ENCODE measurements at places on chromosomes 4 and X. TPM values are rescaled to one million over a fixed set of nuclear protein-coding genes. Genes with fewer than 3 reads are reported as not detected.

GRCh38 chrX:101803451-101803850, 128.4 kb downstream of the ZMAT1 start:
- no peak for DNase-seq

- peak; percentile 43 for DNase-seq
These were observed 1.5 kb upstream of the BCOR start for GRCh38 chrX:40099055-40099958.

DNA sequence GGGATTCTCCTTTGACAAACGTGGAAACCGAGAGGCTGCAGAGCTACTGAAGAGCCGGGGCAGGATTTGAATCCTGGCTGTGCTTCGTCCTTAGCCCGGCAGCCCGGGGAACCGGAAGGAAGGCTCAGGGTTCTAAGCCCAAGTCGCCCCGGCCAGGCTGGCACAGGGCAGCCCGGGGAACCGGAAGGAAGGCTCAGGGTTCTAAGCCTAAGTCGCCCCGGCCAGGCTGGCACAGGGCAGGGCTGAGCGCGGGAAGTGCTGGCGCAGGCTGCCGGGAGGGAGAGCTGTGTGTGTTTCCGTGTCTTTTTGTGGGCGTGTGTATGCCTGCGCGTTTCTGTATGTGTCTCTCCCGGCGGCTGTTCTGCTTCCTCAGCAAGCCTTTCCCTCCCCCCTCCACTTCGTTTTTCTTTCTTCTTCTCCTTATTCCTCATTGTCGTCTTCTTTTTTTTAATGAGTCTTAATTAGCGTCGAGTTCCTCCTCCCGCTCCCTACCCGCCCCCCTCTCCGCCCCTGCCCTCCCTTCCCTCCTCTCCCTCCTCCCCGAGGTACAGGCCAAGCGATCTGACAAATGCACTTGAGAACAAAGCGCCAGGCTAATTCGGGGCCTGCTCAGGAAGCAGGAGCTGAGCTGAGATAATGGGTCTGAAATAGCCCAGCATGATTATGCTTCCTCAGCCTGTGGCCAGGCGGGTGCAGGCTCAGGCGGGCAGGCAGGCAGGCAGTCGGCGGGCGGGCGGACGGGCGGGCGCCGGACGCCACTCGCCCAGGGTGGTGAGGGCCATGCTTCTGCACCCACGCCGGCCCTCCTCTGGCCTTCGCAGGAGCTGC, 65.9 kb downstream of the EFNB1 start:
- no peak for DNase-seq

- no peak for DNase-seq
These were observed 90.9 kb downstream of the NAT8L start for GRCh38 chr4:2150076-2150475.

GRCh38 chr4:176569301-176569700, 223.4 kb downstream of the VEGFC start:
- DNase-seq: no peak

- DNase-seq: no peak
These were observed 8.9 kb upstream of the GSX2 start for GRCh38 chr4:54090804-54091623.

DNA sequence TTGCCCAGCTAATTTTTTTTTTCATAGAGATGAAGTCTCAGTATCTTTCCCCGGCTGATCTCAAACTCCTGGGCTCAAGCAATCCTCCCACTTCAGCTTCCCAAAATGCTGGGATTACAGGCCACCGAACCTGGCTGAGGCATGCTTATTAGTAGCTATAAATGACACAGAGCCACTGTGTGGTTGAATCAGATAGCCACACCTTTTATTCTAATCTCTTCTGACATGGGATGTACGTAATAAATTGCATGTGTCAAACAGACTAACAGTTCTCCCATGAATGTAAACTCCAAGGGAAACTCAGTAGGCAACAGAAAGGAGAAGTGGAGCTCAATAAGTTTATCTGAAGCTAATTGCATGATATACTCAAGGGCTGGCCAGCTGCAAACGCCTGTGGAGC, 139.8 kb upstream of the VCX3A start:
- DNase-seq: no peak

- no peak for DNase-seq
These were observed 156.8 kb downstream of the TEX13A start for GRCh38 chrX:105063743-105064142.

DNA sequence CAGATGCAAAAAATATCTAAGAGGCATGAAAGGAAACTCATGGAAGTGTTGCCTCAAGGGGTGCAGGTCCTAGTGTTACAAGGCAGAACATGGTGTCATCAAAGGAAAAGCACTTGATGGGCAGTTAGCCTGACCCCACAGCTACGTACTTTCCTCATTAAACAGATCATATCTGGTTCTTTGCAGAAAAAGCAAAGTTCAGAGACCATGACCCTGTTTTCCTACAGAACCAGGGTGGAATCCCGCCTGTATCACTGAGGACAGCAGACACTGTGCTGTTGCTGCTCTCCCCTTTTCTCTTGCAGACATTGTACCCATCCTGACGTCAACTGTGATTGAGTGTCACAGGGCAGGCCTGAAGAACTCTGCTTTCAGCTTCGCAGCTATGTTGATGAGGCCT, 91.7 kb downstream of the RFC1 start:
- no peak for DNase-seq

GRCh38 chr4:108018040-108018883, 28.6 kb downstream of the HADH start:
- DNase-seq: peak; percentile 73

- DNase-seq: no peak
These were observed 11.3 kb upstream of the SMARCA5 start for GRCh38 chr4:143502231-143502630.

- no peak for DNase-seq
These were observed 24.5 kb downstream of the SLC25A43 start for GRCh38 chrX:119423631-119424030.

DNA sequence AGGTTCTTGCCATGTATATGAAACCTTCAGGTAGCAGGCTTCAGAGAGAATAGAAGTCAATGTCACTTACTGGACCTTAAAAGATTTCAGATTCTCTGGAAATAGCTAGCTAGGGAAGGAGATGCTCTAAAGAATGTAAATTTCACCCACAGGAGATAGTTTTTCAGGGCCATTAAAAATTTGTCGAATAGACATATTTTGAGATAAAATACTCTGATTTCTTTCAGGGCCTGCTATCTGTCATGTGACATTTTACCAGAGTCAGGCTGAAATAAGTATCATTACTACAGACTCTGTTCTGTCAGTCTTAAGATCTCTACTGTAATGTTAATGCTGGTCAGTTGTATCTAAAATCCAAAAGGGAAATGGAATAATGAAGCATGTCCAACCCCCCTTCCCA, 15.7 kb upstream of the IL15 start:
- no peak for DNase-seq

DNA sequence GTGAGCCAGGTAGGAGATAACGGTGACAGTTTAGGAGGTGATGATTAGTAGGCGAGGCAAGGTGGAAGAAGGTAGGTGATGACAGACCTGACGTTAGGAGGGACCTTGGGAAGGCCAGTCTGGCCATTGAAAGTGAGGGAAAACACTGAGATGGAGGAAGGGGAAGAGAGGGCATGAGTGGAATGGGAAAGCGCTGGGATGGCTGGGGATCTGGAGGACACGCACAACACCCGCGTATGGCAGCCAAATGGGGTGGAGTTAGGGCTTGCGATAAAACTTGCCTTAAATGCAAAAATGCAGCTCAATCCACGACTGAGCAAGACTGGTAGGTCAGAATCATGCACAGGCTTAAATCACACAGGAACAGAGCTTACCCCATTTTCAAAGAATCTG, 605 bp upstream of the CDKL2 start:
- DNase-seq: no peak

- DNase-seq: no peak
These were observed 33.4 kb downstream of the COX18 start for GRCh38 chr4:73036123-73036522.

DNA sequence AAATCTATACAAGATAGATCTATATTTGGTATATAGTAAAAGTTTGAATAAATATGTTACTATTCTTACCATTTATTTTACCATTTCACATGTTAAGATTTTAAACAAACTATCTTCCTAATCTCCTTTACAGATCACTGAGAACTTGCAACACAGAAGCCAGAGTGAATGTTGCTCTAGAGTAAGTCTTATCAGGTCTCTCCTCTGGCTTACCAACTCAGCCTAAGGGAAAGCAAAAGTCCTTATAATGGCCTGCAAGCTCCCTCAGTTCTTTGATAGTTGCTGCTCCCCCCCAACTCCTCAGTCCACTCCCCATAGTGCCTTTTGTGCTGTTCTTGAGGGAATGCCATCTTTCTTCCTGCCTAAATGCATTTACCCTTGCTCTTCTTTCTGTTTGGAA, 25.7 kb upstream of the SLC7A11 start:
- no peak for DNase-seq

- no peak for DNase-seq
These were observed 40.8 kb downstream of the CLCN4 start for GRCh38 chrX:10197279-10198210.

DNA sequence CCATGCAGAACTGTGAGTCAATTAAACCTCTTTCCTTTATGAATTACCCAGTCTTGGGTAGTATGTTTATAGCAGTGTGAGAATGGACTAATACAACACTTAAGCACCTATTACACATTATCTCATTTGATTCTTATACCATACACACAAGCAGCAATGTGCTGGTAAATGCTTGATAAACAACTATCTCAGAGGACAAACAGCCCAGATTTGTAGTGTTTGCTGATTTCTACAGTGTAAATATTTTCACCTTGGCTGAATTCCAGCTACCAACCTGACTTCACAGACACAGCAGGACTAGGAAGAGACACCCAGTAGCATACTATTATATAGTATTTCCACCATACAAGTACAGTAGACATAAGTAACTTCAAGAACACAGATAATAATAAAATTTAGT, 406.5 kb upstream of the CNKSR2 start:
- DNase-seq: no peak

- DNase-seq: no peak
These were observed 204.8 kb downstream of the LDB2 start for GRCh38 chr4:16693641-16694040.

DNA sequence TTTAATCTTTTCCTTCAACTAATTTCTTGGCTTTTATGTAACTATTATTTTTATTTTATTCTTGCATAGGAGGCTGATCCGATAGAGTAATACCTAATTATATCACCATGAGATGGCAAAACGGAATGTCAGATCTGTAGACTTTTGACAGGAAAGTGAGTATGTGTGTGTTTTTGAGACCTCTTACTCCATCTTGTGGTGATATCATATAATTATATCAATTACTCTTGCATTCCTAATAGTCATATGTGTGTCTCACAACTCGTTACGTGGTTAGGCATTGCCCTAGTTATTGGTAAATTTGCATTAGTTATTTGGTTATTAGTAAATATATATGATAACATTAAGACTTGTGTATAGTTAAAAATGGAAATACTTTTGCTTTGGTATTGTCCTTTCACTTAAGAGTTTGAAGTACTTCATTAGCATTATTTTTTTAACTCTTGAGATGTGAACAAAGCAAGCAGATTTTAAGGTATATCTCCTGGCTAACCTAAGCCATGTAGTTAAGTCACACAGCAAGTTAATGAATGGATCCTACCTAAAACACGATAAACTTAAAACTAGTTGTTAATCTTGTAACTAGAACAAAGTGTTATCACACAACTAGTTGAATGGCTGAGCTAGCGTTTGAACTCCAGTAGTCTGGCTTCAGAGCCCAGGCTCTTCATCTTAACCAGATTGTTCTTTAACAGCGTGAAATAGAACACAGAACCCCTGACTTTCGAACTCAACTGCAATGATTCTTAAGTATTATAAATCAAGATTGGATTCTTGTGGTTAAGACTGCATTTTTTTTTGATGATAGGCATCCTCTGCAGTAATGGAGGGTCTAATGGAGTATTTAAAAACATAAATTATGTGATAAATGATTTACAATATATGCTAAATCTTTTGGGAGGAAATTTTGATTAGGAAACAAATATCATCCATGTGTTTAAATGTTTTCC, 67.1 kb downstream of the PGRMC2 start:
- DNase-seq: no peak

UGT2A1 gene
- not detected for total RNA-seq

GLOD5 gene
- total RNA-seq: not detected

TBX22 gene
- not detected for total RNA-seq

SLC7A11 gene
- 1.5 TPM for total RNA-seq

PDGFC gene
- total RNA-seq: 0.13 TPM

TMSB15A gene
- 0.33 TPM for total RNA-seq

TBC1D8B gene
- 1.5 TPM for total RNA-seq

BMPR1B gene
- total RNA-seq: not detected

XK gene
- total RNA-seq: 0.22 TPM

PRR32 gene
- not detected for total RNA-seq

TSPAN7 gene
- not detected for total RNA-seq

All from CD8-positive, alpha-beta memory T cell (primary cell).